ENCODE measurements at places on chromosomes 7 and 10.

DNA sequence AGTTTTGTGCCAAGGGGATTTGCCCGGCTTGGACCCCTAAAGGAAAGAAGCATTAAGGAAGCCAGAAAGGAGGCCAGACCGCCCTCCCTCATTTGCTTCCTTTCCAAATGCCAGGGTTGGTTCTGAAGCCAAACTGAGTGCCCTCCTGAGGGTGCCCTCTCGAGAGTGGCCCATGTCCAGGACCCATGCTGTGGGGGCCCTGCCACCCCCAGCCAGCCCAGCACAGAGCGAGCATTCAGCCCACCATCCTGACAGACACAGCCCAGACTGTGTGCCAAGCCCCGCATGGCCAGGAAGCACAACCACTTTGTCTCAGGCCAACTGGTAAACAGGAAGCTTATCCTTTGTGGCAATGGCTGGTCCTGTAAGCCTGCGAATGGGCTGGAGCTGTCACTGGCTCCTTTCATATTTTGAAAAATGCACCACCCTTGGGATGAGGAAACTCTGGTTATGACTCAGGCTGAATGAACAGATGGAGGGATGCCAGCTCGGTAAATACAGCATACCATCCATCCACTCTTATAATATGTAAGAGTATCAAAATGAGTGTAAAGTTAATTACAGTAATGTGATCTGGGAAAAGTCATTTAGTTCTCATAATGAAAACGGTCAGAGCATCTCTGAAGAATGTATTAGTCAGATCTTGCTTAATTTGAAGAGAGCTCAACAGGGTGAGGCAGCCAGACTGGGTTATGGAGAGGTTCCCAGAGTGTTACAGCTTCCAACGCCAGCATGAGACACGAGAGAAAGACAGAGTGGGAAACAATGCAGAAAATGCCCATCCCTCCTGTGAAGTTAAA is 65.0 kb downstream of the STK17A start:
- DNase-seq: peak; percentile 99

GRCh38 chr7:50807026-50807730 is 24.5 kb upstream of the GRB10 start:
- peak; percentile 69 for DNase-seq

DNA sequence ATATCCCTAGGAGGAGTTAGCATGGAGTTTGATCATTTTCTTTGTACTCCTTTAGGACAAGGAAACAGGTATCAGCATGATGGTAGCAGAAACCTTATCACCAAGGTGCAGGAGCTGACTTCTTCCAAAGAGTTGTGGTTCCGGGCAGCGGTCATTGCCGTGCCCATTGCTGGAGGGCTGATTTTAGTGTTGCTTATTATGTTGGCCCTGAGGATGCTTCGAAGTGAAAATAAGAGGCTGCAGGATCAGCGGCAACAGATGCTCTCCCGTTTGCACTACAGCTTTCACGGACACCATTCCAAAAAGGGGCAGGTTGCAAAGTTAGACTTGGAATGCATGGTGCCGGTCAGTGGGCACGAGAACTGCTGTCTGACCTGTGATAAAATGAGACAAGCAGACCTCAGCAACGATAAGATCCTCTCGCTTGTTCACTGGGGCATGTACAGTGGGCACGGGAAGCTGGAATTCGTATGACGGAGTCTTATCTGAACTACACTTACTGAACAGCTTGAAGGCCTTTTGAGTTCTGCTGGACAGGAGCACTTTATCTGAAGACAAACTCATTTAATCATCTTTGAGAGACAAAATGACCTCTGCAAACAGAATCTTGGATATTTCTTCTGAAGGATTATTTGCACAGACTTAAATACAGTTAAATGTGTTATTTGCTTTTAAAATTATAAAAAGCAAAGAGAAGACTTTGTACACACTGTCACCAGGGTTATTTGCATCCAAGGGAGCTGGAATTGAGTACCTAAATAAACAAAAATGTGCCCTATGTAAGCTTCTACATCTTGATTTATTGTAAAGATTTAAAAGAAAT is 4.8 kb downstream of the BAMBI start:
- DNase-seq: no peak

GRCh38 chr10:70778267-70778924 is 6.8 kb downstream of the TBATA start:
- no peak for DNase-seq

DNA sequence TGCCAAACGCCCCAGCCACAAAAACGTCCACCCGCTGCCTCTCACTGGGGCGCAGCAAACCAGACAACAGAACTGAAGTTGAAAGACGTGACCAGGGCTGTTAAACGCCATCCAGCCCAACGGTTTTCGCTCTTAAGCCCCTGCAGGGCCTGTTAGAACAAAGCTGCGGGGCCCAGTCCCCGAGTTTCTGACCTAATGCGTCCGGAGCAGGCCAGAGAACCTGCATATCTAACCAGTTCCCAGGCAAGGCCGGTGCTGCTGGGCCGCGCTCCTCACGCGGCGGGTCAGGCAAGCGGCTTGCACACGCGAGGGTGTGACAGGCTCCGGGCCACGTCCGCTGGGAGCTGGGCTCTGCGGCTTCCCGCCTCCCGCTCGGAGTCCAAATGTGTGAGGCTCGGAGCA is 87.0 kb downstream of the PTPRN2 start:
- DNase-seq: no peak

DNA sequence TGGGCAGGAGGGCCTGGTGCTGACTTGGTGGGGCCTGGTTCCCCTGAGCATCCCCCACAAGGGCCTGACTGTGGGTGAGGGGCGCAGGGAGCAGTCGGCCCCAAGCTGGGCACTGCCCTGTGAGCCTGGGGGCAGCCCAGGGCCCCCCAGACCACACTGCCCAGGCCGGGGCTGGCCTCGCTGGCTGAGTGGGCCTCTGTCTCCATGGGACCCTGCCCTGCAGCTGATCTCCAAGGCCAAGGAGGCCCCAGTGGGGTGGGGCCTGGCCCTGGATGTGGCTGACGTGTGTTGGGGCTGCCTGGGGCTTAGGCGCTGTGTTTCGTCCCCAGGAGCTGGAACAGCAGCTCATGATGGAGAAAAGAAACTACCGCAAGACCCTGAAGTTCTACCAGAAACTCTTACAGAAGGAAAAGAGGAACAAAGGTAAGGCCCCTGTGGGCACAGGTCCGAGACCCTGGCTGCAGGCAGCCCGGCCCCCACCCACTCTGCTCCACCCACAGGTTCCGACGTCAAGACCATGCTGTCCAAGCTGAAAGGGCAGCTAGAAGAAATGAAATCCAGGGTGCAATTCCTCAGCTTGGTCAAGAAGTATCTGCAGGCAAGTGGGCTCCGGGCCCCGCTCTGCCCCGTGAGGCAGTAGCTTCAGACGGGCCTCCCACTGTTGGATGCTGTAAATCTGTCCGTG is 23.5 kb upstream of the UTF1 start:
- DNase-seq: no peak

DNA sequence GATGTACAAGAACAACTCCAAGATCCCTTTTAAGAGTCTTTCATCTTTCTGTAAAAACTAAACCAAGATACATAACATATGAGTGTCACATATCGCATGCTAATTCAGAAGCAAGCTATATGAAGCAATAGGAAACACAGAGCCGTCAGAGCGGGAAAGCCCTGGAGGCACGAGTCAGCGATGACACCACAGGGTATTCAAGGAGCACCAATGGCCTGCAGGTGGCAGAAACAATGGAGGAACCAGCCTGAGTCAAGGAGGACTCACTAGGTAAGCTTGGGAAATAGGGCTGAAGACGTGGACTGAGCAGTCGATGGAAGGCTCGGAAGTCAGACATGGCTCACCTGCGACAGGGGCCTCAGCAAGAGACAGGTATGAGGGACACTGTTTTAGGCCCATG is 214.4 kb downstream of the FAM107B start:
- peak; percentile 23 for DNase-seq

DNA sequence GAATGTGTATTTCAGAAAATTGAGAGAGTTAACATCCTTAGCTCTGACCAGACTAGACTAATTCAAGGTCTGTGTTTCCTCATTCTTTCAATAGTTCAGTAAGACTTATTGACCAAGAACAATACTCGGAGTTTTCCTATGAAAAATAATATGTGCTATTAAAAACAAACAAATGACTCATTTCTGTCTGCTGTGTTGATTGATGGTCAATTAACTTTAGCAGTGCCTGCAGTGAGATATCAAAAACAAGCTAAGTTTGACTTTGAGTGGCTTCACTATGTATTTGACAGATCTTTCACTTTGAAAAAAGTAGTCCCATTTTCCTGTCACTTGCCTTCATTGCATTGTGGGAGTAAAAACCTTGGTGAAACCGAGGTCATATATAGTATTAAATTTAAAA is 91.0 kb downstream of the GNAT3 start:
- no peak for DNase-seq

- no peak for DNase-seq
Observed at GRCh38 chr7:33781167-33781566, 124.2 kb upstream of the BMPER start.

- DNase-seq: no peak
Observed at GRCh38 chr10:70599791-70600190, 2.8 kb downstream of the PRF1 start.

DNA sequence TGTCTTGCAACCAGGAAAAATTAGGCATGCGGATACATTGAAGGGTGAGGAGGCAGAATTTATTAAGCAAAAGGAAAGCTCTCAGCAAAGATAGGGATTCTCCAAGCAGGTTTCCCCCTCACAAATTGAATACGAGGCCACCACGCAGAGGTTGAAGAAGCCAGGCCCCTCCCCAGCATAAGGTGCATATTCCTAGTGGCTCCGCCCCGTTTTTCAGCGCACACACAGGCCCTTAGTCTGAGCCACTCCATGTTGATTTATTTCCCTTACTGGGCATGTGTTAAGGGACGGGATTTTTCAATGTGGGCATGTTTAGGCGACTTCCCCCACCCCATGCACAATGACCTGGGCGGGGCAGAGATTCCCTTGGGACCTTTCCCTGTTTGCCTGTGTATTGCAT is 24.9 kb downstream of the PPP2R2D start:
- no peak for DNase-seq

DNA sequence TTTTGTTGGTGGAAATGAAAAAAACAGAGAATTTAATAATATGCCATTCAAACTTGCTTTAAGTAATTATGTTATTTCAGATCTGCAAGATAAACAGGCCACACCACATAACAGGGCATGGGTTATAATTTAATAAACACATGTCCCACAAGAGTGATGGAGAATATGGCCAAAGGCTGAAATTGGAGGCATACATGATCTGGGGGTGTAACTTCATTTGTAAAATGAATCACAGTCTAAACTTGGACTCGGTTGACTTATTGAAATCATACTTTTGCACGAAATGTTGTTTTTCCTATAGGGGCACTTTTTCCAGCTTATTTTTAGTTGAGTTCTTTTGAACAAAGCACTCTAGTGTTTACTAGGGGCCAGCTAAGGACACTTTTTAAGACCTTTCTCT is 151.6 kb downstream of the TMEM26 start:
- peak; percentile 47 for DNase-seq

DNA sequence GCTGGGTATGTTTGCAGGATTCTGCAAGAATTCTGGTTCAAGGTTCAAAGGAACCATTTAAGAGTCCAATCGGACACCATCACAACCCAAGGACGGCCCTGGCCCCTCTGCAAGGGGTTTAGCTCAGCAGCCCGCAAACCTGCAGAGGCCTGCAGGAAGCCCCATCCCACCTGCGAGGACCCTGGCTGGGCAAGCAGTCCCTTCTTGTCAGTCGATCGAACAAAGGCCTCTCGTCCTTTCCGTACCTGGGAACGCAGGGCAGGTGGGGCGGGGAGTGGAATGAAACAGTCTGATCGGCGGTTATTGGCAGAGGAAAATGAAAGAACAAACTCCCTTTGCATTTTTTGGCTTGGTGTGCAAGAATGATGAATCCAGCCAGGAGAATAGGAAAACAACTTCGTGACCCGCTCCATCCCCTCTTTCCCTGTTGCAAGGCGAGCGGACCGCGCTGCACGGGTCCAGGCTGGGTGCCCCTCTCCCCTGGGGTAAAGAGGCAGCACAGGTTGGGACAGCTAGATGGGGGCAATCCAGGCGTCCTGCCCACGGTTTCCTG is 73.7 kb downstream of the INSIG1 start:
- DNase-seq: no peak

- no peak for DNase-seq
Observed at GRCh38 chr7:31794851-31795344, 107.9 kb downstream of the PPP1R17 start.

GRCh38 chr10:12360461-12360860 is 11.1 kb downstream of the CAMK1D start:
- no peak for DNase-seq

DNA sequence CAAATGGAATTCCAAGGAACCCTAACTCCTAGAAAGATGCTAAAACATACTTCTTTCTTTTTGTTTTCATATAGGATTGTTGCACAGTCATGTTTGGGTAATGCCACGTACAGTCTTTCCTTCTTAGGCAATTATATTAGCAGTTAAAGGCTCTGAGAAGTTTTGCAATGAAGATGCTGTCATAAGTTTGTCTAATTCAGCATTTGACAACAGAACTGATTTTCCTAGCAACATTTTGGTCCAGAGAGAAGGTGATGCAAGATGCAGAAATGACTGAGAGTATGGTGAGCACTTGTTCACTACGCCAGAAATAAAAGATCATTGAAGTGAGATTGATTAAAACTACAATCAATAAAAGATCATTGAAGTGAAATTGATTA is 184.0 kb upstream of the PLXNA4 start:
- DNase-seq: peak; percentile 14

DNA sequence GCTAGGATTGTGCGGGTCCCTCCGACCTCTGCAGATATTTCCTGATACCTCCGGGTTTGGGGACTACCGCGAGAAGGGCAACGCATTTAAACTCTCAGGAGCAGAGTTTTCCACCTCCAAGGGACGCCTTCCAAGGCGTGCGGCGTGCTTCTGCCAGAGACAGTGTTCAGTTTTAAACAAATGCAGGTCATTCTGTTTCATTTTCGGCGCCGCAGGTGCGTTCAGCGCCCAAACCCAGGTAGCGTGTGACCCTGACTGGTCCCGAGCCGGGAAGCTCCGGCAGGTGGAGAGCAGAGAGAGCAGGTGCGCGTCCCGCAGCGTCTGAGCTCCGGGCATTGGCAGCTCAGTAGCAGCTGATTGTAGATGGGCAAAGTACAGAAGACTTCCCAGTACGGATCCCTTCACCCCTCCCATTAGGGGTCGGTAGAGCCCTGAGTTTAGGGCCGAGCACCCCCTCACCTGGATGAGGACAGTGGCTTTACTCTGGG is 1.4 kb upstream of the CYP26A1 start:
- DNase-seq: no peak

- DNase-seq: no peak
Observed at GRCh38 chr10:86342111-86342863, 24.3 kb downstream of the GRID1 start.

- no peak for DNase-seq
Observed at GRCh38 chr7:19268737-19269136, 123.5 kb upstream of the FERD3L start.

DNA sequence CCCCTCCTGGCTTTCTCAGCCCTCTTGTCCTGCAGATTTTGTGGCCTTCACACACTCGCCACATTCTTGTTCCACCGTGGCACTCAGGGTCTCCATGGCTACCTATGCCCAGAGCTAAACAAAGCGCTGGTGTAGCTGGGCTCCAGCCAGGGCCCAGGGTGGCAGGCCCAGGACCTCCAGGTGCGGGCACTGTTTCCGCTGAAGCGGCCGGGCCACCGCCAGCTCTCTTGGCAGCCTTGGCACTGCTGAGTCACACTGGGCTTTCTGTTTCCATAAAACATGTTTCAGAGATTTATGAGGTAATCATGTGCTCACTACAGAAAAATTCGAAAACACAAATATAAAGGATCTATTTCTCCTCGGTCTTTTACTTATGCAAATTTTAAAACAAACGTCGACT is 51.3 kb downstream of the AOC1 start:
- no peak for DNase-seq

GRCh38 chr7:106376026-106376799 is 91.4 kb upstream of the NAMPT start:
- DNase-seq: no peak

GRCh38 chr7:23205909-23206767 is 24.3 kb downstream of the NUP42 start:
- peak; percentile 31 for DNase-seq

Measured in fibroblast of skin of scalp (primary cell).